ENCODE measurements at places on chromosomes 11 and 22.
A peak's percentile ranks its signal among the peaks of the same experiment; 100 is the strongest.

DNA sequence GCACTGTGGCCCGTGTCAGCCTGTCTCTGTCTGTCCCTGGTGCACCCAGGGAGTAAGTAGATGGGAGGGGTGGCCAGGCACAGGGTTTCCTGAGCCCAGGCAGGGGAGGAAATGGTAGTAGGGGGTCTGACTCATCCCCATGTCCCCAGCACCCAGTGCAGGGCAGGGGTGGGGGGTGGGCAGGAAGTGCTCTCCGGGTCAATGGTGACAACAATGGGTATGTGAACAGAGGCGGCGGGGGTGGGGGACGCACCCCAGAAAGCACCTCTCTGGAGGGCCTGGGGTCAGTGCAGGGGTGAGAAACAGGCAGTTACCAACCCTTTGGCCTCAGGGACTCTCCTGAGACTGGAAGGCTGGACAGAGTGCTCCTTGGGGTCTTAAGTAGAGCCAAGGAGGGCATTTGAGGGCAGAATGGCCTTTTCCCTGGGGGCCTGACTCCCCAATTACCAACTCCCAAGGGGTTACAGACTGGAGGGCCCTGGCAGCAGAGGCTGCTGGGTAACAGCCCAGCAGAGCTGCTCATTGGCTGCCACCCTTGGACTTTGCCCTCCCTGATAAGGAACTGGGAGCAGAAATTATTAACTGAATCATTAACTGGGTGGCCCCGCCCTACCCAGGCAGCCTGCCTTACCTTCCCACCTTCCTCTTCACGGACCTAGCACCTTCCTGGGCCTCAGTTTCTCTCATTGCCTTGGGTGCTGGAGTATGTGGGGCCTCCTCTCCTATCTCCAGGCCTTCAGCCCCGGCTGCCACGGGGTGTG is 4.2 kb downstream of the MYRF start:
- DNase-seq = peak; percentile 56

DNA sequence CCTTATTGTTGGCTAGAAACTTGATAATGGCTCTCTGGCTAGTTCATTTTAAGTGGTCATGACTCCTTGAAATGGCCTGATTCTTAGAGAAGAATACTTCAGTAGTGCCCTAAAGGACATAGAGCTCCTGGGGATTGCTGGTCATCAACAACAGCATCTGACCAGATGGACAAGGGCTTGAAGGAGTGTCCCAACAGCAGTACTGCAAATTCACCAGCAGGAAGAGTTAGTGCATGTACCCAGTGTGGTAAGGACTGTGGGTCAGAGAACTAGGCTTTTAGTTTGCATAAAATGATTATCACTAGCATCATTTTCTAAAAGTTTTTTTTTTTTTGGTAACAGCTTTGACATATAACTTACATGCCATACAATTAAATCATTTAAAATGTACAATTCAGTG is 39.5 kb upstream of the CUL5 start:
- peak; percentile 8 for DNase-seq

- no peak for DNase-seq
Observed at GRCh38 chr22:17968126-17968525, 56.2 kb downstream of the MICAL3 start.

GRCh38 chr11:104009744-104010143 is 26.7 kb upstream of the DDI1 start:
- DNase-seq = no peak

GRCh38 chr11:26651916-26652315 is 69.9 kb downstream of the SLC5A12 start:
- DNase-seq = no peak

GRCh38 chr22:36948273-36949225 is 35.1 kb downstream of the CSF2RB start:
- peak; percentile 43 for DNase-seq

- peak; percentile 77 for DNase-seq
Observed at GRCh38 chr11:5345831-5346230, 2.5 kb upstream of the OR51B5 start.

DNA sequence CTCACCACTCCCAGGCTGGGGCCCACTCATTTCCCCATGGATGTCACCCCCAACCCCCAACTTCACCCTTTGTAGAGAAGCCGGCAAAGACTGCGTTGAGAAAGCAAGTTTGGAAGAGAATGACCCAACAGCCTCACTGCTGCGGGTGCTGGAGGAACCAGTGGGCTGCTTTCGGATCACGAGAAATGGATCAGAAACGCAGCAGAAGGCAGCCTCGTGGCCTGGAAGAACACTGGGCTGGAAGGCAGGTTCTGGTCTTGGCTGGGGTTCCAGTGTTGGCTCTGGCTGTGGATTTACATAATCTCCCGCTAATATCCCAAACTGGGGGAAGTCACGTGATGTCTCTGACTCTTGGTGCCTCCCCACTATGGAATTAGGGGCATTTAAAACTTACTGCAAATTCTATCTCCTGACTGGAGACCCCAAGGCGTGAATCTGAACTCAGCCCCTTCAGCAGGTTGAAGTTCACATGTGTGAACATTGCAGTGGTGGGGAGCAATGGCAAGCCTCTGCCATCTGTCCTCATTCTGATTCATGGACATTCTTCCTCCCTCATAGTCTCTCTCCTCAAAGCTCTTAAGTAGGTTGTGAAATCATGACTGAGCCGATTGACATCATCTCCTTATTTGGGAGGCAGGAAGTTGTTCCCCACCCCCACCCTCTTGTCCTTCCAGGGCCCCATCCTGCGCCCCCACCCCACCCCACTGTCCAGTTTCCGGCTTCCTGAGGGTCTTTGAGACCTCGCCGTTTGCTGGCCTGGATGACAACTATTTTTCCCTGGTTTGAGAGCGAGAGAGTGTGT is 37.0 kb upstream of the TIMP3 start:
- DNase-seq = peak; percentile 95

DNA sequence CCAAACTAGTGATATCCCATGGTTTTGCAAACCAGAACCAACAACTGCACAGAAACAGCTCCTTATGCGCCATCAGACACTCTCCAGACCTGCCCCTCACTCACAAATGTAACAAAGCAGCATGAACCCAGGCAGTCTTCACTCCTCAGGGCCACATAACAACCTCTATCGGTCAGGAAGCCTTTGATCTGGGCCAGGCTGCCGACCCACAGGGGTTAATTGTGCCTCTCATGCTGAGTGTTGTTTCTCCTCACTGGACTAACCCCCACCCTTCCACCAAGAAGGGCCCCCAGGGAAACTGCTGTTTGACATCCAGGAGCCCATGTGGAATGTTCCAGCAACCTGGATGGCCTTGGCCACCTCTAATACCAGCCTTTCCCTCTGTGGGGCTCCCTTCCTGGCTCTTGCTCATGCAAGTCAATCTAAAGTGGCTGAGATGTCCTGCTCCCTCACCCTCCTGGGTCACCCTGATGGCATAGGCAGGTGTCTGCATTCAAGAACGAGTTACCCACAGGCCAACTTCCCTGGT is 7.9 kb upstream of the RGL4 start:
- no peak for DNase-seq

DNA sequence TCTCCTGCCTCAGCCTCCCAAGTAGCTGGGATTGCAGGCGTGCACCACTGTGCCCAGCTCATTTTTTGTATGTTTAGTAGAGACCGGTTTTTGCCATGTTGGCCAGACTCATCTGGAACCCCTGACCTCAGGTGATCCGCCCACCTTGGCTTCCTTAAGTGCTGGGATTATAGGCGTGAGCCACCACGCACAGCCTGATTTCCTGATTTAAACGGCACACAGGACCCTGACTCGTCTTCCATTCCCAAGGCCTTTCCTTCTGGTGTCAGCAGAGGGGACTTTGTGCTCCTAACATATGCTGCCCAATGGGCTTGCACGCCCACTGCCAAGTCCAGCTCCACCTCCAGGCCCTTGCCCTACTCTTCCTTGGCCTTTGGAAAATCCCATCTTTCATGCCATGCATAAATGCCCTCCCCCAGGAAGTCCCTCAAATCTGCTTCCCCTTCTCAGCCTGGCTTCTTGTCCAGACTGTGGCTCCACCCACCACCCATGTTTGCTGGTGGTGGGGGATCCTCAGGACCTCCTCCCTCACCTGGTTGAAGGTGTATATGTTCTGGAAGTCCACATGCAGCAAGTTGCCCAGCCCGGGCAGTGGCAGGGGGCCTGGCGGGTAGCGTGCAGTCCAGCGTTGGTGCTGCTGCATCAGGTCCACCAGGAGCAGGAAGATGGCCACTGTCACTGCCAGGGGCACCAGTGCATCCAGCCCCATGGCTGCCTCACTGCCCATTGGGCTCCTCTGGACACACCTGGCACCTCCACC is 23.9 kb upstream of the CYP2D6 start:
- no peak for DNase-seq

DNA sequence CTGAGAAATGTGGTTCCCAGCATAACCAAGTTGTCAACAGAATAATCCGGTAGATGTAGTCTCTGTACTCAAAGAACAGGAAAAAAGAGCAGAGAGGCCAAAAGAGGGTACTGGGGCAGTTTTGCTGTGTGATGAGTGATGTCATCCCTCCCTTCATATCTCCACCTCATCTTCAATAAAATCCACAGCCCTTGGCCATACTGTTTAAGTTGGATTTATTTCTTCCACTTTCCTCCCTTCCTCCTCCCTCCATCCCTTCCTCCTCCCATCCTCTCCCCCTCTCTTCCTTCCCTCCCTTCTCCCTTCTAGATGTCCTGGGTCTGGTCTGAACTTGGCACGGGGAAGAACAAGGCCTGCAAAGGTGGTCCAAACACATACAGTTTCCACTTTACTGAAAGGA is 18.2 kb upstream of the GRK3 start:
- DNase-seq = no peak

- no peak for DNase-seq
Observed at GRCh38 chr22:34255042-34255441, 334.8 kb upstream of the LARGE1 start.

DNA sequence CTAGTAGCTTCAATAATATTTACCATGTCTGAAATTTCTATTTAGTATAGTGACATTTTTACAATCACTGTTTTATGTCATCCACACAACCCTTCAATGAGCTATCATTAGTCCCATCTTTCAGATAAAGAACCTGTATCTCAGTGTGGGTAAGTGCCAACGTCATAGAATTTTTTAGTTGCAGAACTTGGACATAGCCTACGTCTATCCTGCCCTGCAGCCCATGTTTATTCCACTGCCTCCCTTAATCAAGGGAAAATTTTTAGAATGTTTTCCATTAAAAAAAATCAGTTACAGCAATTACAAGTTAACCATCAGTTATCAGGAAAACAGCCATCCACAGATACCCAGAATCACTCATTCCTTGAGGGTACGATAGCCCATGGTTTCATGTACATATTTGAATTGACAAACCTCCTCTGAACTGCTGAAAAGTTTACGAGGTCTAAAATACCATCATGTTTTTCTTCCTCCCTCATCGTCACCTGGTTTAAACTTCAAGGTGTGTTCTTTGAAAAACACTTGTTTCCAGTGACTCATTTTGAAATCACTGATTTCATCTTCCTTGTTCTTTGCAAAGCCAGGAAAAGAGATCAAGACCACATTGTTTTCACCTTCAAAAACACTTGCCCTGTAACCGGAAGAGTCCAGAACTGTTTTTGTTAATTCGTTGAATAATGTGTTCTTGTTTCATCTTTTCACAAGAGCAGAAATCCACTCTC is 100.9 kb downstream of the FAM76B start:
- DNase-seq = no peak

GRCh38 chr11:107834995-107835394 is 23.6 kb downstream of the SLC35F2 start:
- DNase-seq = no peak

DNA sequence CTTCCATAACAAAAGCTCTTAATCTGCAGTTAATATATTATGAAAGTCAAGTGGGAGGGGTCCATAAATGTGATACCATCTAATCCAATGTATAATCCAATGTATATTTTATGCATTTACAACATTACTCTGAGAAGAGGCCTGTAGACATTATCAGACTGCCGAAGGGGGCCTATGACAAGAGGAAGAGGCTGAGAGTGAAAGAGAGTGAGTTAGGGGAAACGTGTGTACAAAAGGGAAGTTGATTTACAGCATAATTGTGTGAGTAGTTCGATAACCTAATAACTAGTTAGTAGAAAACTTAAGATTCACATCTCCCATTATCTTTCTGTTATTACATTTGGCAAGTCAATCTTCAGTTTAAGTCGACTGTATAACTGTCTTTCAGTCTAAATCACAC is 86.6 kb downstream of the DDX10 start:
- DNase-seq = no peak

DNA sequence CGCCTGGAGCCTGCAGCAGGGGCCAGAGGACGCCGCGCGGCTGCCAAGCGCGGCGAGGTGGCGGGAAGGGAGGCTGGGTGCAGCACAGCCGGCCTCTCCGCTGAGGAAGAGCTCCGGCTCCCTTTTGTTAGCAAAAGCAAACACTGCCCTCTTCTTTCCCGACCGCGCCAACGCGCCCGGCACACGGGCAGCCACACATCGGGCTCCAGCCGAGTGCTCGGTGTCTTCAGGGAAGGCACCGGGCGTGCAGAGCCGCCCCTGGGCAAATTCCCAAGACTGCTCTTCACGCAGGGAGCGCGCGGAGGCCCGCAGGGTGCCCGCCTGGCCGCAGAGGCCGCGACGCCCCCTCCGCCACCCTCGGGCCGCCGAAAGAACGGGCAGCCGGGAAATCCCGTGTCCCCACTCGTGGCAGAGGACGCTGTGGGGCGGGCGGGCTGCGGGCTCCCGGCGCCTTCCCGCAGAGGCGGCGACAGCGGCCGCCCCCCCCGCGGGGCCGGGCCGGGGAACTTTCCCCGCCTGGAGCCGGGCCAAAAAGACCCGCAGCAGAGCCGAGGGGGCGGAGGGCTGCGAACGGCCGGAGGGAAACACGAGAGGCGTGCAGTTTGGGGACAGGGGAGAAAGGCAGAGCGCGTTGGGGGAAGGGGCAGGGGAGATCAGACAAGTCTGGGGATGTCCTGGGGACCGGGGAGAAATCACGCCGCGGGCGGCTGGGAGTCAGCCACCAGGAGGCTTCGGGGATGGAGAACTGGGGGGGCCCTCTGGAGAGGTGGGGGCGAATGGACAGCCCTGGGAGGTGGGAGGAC is 931 bp downstream of the CADM1 start:
- peak; percentile 18 for DNase-seq

GRCh38 chr11:29312812-29313211 is 704.0 kb downstream of the KCNA4 start:
- DNase-seq = peak; percentile 91

GRCh38 chr11:46050003-46050461 is 71.2 kb downstream of the PHF21A start:
- peak; percentile 87 for DNase-seq

DNA sequence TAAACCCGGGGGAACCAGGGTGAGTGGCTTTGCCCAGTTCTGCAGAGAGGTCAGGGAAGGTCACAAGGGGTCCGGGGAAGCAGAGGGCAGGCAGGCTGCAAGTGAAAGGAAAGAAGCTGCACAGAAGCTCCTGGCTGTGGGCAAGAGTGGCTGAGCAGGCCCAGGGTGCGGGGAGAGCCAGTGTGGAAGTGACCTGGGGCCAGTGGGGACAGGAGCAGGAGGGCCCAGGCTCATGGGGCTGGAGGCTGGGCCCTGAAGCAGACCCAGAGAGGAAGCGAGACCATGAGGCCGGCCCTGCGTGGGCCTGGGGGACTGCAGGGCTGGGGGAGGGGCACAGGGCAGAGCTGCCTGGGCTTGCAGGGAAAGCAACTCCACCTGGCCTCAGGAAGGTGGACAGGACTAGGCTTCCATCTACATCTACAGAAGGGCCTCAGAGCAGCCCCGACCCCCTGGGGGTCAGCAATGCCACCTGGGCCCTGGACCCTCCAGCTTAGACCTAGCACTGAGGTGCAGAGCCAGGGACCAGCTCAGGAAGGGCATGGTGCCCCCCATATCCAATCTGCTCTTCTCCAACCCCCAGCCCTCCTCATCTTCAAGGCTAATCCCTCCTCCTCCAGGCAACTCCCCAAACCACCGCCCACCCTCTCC is 11.6 kb downstream of the IGF2 start:
- no peak for DNase-seq

GRCh38 chr11:17563231-17563646 is 16.2 kb downstream of the OTOG start:
- DNase-seq = no peak

Data from iris pigment epithelial cell (primary cell).